ENCODE measurements at places on chromosomes 7 and 10.

- DNase-seq: no peak
Measured at GRCh38 chr7:112293416-112293815, 86.9 kb downstream of the ZNF277 start.

DNA sequence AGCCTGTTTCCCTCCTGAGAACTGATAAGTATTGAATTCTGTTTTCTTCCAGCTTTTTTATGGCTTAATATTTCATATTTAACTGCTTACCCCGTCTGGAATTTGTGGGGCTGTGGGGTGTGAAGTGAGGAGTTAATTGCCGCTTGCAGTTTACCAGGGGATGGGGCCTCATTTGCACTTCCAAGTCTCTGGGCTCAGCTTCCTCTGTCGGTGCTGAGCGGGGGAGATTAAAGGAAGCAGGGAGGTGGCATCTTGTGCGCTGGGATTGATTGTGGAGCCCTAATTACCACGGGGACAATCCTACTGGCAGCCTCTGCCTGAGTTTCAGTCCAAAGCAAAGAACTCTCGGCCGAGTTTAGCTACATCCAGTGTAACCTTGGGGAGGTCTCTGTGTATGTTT lies 33.4 kb downstream of the ELFN1 start:
- no peak for DNase-seq

DNA sequence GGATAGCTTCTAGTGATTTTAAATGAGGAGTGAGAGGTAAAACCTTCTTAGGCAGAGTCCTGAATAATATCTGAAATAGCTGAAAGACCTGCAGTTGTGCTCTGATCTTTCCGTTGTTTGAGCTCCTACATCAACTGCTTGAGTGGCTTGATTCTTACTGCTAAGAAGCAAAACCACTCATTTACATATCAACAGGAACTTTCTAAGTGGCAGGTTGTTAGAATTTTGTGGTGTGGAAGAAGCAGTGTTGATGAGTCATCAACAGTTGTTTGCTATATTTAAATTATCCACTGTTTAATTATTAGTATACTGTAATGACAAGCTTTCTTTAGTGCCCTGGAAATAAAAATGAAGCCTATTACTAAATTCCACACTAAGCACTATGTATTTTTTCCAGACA lies 689.5 kb downstream of the DNAJB9 start:
- no peak for DNase-seq

- no peak for DNase-seq
Measured at GRCh38 chr7:105980645-105981396, 17.8 kb downstream of the CDHR3 start.

GRCh38 chr7:105623906-105624305 lies 42.6 kb upstream of the EFCAB10 start:
- DNase-seq: no peak

GRCh38 chr7:5470167-5470532 lies 46.5 kb upstream of the TNRC18 start:
- DNase-seq: no peak

DNA sequence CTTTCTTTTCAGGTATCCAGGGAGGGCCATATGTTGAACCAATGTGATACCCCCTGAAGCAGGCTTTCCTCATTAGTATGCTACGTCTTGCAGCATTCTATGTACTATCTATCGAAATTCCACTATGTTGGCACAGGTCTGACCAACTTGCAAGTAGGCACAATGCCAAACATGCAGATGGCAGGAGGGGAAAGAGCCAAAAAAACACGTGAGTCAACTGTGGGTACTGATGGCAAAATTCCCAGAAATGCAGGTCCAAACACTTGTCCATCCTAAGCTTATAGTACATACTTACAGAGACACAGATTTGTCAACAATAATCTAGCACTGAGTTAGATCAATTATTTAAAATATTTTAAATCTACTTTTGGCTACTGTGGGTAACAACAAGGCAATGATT lies 394.9 kb downstream of the DGKB start:
- no peak for DNase-seq

DNA sequence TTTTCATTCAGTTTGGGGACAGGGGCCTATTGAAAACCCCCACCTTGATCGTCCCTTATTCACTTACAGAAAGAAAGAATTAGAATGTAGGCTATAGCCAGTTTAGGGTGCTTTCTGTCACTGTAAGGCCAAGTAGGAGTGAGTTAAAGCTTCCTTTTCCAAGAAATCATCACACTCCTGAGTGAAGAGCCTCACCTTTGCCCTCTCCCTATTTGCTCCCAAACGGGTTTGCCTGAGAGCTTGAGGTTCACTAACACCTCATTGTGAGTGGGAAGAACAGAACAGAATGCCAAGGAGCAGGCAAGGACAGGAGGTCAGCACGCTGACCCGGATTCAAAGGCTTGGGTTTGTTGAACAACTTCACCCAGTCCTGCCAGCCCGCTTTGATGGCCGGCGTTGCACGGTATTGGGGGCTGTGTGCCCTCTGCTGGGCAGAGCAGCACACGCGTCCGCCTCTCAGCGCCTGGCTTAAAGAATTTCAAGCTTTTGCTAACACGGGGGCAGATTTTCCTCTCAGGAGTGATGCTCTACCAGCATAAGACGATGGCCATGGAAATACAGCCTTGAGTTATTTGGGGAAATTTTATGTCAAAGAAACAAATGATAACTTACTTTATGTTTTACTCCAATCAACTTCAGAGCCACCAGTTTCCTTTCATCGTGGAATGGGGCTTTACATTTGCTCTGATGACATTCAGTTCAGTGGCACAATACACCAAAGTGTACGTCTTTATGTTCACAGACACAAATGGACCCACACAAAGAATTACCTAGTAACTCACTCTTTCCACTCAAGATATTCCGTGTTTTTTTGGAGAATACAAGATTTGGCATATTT lies 470.0 kb downstream of the SUGCT start:
- DNase-seq: peak; percentile 75

GRCh38 chr10:75770626-75771081 lies 339.2 kb downstream of the LRMDA start:
- no peak for DNase-seq

GRCh38 chr10:19333631-19334030 lies 285.0 kb downstream of the MALRD1 start:
- DNase-seq: no peak

- no peak for DNase-seq
Measured at GRCh38 chr10:90304533-90304932, 553.3 kb downstream of the HTR7 start.

GRCh38 chr7:51160411-51160810 lies 156.2 kb downstream of the COBL start:
- no peak for DNase-seq

DNA sequence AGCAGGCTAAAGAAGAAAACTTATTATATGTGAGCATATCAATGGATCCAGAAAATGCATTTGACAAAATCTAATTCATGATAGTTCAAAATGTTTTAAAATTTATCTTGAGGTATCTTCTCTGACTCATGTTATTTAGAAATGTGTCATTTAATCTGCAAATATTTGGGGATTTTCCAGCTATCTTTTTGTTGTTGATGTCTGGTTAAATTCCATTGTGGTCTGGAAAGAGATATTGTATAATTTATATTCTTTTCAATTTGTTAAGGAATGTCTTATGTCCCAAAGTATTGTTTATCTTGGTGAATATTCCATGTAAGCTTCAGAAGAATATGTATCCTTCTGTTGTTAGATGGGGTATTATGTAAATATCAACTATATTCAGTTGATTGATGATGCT lies 942.5 kb downstream of the KCNMA1 start:
- DNase-seq: no peak

- no peak for DNase-seq
Measured at GRCh38 chr10:43926875-43927406, 278.3 kb upstream of the ZNF32 start.

DNA sequence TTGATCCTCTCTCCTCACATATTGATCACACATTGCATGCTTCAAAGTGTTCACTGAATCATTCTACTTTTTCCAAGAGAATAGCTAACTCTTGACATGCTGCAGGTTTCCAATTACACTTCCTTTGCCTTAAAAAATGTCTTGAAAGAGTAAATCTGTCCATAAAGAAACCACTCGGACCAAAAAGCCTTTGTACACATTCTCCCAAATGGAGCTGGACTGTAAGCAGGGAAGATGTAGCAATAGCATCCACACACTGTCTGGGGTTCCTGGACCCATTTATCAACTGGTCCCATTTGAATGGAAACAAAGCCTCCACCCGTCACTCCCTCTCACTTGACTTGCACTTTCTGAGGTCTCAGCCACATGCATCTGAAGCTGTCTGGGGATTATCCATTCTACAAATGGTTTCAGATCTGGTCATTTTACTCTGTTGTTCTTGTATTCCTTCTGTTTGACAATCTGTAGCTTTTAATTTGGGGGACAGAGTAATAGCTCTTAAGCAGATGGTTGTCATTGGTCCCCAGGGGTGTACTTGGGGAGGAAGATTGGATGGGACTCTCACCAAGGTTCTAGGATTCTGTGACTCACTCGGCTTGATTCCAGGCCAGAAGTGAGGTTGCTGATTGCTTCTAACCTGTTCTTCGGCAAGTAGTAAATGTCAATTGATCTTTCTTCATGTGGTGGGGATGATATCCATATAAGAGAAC lies 203.5 kb downstream of the HIBADH start:
- DNase-seq: no peak

GRCh38 chr7:130207642-130208041 lies at the start of gene SSMEM1:
Gene SSMEM1 (plus strand): TSS chr7:130207860. CDS start chr7:130207911, 51 bp downstream.
- DNase-seq: no peak

DNA sequence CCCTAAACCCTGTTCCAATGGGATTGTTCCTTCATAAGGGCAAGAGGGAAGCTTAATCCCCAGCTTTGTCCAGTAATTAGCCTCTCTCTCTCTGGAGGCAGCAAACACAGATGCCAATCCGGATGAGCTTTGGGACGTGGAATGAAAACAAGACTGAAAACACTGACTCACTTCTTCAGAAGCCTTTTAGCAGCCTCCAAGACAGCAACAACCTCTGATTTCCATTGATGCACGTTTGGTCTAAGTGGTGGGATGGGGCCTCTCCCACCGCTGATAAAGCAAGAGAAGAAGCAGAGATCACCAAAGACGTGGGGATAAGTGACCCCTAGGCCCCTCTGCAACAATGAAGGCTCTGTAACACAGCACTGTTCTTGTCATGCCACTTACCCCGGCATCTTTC lies 5.8 kb upstream of the GFRA1 start:
- no peak for DNase-seq

GRCh38 chr10:96548589-96548988 lies 34.9 kb upstream of the TLL2 start:
- DNase-seq: peak; percentile 68

- DNase-seq: no peak
Measured at GRCh38 chr7:84136336-84136735, 58.3 kb downstream of the SEMA3A start.

- DNase-seq: no peak
Measured at GRCh38 chr7:29372351-29373090, 177.9 kb downstream of the CHN2 start.

DNA sequence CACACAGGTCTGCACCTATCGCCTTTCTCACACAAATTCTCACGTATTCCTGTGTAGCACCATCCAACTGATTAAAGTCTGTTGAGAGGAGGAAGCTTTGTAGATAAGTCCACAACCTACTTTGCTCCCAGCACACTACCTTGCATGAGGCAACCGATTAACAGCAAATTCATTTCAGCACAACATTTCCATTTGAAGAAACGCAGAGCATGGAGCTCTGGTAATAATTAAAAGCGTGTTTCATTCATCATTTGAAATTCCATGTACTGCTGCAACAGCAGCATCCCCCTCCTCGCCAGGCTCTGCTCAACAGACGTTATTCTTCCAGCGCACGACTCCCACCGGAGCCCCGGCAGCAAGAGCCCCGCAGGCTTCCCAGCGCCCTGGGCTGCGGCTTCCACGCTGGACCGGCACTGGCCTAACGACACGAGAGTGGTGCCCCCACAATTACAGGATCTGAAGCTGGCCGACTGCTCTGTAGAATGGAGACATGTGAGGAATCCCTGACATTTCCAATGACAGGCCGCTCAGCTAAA lies 118.8 kb downstream of the DIP2C start:
- DNase-seq: no peak

DNA sequence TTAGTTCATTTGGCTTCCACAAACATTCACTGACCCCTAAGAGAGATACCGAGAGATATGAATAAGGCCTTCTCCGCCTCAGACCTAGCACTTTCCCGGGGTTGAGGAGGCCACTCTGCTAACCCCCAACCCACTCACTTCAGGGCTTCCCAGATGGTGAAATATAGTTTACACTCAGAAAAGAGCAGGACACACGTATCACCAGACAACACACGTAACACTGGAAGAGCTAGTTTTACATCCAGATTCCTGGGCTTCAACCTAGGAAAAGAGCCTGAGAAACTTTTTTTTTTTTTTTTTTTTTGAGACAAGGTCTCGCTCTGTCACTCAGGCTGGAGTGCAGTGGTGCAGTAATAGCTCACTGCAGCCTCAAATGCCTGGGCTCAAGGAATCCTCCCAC lies 15.2 kb upstream of the DLG5 start:
- no peak for DNase-seq

DNA sequence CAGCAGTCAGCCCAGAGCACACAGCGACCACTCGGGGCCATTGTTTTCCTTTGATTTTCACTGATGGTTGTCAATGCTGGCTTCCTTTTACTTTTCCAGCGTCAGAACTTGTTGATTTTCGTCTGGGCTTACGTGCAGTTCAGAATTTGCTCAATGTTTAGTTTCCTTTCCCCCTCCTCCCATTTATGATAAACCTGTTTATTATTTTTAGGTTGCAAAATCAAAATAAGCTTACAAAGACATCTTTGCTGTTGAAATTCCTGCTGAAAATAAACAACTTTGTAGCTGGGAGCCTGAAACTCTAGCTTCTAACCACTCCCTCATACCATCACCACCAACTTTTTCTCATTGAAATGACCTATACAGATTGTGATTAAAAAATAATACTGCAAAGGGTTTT lies 83.1 kb upstream of the LYZL1 start:
- DNase-seq: no peak

DNA sequence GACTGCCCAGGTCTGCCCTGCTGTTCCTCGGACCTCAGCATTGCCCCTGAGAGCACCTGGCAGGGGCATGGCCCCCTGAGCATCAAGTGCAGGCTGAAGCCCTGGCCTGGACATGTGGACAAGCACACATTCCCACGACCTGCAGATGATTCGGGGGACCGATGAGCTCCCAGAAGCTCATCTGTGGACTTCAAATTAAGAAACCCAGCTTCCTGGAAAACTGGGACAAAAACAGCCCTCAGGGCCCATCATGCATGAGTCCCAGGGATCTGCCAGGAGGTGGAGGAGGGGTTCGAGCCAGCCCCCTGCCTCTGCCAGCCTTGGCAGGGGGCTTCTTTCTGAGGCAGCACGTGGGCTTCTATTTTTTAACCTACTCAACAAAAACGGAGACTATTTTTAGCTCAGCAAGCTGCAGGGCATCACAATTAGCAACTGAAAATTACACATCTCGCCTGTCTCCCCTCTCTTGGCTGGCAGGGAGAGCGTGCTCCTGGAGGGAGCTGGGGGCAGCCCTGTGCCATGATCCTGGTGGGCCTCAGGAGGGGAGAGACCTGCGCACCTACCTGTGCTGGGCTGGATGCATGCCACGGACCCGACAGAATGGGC lies 51.8 kb downstream of the RASGEF1A start:
- peak; percentile 23 for DNase-seq

- no peak for DNase-seq
Measured at GRCh38 chr7:37150180-37150579, 298.5 kb downstream of the ELMO1 start.

GRCh38 chr7:17971411-17971810 lies 31.1 kb upstream of the SNX13 start:
- no peak for DNase-seq

Data from Right ventricle myocardium inferior (tissue), 1 donor.